ENCODE measurements at places on chromosomes 3 and 15.

DNA sequence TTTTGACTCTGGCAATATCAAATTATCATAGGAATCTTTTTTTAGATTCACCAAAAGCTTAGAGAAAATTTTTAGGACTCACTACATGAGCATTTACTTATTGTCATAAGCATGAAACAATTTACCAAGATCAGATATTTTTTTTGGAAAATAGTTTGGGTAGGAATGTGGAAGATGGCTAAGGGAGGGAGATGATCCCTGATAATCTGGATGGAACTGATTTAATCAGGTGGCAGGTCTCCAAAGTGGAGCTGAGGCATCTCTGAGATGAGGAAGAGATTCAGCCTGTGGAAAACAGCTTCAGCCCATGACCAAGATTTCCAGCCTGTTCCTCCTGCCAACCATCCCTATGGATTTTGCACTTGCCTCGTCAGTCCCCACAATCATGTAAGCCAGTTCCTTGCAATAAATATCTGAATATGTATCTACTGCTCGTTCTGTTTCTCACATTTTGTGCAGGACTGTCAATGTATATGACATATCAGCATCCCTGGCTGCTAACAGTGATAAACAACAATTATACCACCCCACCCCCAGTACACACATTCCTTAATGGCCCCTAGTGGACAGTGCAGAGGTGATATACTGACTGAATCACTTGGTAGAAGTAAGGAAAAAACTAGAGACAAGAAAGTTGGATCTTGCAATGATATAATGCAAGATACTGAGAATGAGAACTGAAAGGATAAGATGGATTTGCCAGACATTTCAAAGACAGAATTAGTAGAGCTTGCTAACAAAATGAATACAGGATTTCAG, 183.8 kb downstream of the NEK10 start:
- no peak for DNase-seq

DNA sequence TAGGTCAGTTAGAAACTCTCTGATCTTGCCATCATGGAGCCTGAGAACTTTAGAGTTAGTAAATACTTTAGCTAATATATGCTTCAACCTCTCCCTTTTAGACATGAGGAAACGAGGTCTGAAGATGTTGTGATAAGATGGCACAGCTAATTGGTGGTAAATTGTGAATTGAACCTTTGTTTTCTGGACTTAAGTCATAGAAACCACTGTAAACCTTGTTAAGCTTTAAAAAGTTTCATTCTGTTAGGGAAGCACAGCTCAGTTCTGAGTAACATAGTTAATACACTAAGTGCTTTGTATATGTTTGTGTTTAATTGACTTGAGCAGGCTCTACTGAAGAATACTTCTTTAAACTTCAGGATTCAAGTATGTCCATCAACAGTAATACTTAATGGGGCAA, 108.6 kb downstream of the AKAP13 start:
- DNase-seq, result no peak

DNA sequence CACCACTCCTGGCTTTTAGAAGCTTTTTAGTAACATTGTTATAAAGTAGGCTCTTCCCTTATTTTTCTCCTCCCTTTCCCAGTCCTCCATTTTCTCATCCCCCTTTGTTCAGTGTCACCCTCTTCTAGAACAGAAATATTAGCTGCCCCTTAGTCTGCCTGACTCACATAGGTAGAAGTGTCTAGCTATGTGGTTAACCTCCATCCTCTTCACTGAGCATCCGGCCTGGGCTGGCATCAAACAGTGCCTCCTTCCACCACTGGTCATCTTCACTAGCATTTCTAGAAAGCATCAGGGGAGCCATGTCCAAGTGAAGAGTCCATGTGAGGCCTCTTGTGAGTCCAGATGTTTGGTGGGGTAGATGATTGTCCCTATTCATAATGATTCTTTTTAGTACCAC, 70.0 kb upstream of the SKOR1 start:
- DNase-seq, result no peak

DNA sequence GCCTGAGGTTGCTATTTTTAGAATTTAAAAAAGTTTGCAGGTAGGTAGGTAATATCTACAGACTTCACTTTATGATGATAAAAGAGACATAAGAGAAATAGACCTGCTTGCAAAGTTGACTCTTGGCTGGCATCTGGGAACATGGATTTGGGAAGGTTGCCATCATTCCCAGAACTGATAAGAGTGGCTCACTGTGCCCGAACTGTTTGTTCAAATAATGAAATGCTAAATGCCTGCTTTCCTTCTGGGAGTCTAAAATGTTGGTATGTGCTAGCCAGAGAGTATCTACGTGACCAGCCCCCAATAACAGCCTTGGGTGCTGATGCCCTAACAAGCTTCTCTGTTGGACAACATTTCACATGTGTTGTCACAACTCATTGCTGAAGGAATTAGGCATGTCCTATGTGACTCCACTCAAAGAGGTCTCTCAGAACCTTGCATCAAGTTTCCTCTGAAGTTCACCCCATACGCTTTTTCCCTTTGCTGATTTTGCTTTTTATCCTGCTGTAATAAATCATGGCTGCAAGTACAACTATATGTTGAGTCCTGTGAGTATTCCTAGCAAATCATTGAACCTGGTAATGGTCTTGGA, 95.5 kb downstream of the FHIT start:
- DNase-seq, result no peak

GRCh38 chr3:2484162-2485026, 385.7 kb downstream of the CNTN4 start:
- DNase-seq, result no peak

- DNase-seq, result no peak
Measured at GRCh38 chr3:54240-54639, 142.3 kb upstream of the CHL1 start.

- no peak for DNase-seq
Measured at GRCh38 chr15:72991026-72991425, 61.2 kb upstream of the NEO1 start.

DNA sequence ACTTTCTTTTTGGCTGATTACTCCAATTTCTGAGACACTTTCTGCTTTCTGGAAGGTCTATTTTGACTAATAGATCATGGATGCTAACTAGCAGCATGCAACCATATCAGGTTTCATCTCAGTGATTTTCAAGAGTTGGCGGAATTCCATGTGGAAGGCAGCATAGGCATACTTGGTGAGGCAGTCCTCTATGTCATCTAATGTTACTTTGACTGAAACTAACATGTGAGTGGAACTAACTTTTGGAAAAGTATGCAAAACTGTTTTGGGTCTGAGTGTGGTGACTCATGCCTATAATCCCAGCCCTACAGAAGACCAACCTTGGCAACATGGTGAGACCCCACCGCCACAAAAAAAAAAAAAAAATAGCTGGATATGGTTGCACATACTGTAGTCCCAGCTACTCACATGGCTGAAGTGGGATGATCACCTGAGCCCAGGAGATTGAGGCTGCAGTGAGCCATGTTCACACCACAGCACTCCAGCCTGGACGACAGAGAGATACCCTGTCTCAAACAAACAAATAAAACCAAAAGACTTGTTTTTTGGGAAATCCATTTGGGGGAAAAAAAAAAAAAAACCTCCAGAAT, 1033.7 kb downstream of the ROBO1 start:
- peak; percentile 76 for DNase-seq

DNA sequence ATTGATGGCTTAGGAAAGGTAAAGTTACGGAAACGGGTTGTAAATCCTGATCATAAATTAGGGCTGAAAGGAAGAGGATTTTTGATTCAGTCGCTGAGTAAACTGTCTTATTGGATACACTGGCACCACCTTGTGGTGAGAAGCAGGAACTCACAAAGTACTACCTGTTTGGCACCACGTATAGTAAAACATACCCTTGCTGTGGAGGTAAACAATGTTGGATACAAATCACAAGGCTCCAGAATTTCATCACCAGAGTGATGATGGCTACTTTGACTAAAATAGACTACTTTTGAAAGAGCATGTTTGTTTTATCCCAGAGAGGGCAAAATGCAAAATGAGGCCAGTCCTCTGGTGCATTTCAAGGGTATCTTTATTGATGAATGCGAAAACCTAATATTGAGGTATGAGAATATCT, 216.9 kb downstream of the IGSF11 start:
- no peak for DNase-seq

- DNase-seq, result no peak
Measured at GRCh38 chr15:92377083-92377789, 16.4 kb upstream of the ST8SIA2 start.

DNA sequence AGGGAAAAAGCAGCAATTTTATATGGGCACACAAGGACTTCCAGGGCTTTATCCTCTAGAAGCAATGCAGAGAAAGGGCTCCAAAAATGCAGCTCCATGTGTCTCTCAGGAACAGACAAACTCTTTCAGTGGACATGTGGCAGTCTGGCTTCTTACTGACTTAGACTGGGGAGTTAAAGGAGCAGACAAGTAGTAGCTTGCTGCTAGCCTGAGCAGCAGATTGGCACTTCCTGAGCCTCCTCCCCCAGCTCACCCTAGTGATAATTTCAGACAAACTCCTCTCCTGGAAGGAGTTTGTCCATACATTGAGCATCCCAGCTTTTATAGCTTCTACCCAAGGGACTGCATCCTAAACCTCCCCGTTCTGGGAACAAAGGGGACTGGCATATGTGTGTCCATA, 101.7 kb upstream of the MANF start:
- no peak for DNase-seq

DNA sequence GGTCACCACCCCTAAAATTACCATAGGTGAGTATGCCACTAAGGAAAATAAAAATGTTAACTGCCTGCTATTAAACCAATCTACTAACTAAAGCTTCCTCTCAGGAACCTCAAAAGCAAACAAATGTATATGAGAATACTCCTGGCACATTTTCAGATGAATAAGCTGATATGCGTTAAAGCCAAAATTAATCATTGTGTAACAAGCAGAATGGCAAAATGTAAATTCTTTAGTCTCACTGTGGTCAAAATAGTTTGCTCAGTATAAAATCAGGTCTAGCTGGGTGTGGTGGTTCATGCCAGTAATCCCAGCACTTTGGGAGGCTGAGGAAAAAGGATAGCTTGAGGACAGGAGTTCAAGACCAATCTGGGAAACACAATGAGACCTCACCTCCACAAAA, 53.6 kb downstream of the SUMF1 start:
- no peak for DNase-seq

DNA sequence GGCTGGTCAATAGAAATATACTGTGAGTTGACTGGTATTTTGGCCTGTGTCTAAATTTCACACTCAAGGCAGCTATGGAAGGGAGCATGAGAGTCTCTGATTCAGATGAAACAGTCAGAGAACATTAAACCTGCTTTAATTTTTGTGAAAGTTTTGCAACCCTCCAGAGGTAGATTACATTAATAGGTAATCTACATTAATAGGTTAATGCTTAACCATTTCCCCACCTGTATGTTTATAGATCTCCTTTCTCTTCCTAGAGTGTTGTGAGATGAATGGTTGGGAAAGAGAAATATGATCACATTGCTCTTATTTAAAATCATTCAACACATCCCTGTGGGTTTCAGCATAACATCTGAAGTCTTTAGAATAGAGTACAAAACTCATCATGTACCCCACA, 586.9 kb upstream of the DPPA4 start:
- no peak for DNase-seq

All from brain pericyte (primary cell).